Ureter (tissue), 1 donor: ENCODE measurements at places on chromosomes 11 and 22.

DNA sequence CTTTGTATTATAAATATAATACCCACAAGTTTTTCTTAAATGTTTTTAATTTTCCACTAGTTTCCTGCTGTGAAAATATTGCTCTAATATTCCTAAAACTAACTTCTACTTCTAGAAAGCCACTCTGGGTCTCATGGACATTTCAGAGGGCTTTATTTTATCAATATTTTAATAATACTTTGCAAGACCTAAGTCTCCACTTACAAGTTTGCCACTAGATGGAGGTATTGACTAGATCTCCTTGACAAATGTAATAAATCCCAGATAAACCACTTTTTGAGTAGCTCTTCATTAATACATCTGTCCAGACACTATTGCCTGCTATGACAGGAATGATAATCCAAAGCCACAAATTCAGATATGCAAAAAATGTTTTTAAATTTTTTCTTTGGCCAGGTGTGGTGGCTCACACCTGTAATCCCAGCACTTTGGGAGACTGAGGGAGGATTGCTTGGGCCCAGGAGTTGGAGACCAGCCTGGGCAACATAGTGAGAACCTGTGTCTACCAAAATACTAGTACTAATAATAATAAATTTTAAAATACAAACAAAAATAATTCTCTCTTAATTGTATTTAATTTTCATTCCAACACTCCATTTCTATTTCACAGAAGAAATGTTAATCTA is 3.5 kb upstream of the ACAT1 start:
- no peak for DNase-seq

GRCh38 chr11:94515398-94515797 is 3.1 kb downstream of the C11orf97 start:
- no peak for DNase-seq

GRCh38 chr11:131449036-131450019 is 78.9 kb downstream of the NTM start:
- no peak for DNase-seq

DNA sequence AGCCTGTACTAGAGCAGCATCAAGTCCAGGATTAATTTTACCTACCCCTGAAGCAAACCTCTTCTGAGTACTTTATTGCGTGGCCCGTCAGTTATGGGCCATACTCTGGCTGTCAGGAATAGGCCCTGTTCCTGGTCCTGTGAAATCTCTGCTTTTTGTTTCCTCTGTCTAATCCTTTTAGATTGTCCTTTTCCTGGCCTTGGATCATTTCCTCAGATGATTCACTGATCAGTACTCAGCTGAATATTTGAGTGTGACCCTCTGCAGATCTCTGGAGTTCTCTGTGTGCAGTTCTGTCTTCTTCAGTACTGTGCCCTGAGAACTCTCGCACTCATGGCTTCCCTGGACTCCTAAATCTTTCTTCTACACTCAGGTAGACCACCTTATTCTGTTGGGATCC is 123.5 kb downstream of the UVRAG start:
- DNase-seq = no peak

GRCh38 chr11:63595296-63595695 is 18.9 kb downstream of the PLAAT3 start:
- no peak for DNase-seq

DNA sequence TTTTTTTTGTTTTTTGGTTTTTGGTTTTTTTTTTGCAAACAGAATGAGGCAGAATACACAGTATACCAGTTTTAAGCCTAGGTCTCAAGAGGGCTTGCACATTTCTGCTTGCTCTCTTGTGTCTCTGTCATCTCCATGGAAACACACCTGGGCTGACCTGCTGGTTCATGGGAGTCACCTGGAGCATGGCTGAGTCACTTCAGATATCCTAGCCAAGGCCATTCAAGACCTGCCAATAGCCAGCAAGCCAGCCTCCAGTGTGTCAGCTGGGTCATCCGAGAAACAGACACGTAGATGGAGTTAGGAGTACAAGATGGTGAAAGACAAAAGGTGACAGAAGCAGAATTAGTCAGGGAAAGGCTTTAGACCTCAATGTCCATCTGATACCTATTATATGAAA is 124.2 kb upstream of the SEZ6L start:
- no peak for DNase-seq

- no peak for DNase-seq
Measured at GRCh38 chr11:108345767-108346166, 121.6 kb downstream of the C11orf65 start.

GRCh38 chr11:2460540-2461252 is 15.9 kb downstream of the KCNQ1 start:
- no peak for DNase-seq

GRCh38 chr22:45683248-45683647 is 11.6 kb downstream of the ATXN10 start:
- DNase-seq = no peak

DNA sequence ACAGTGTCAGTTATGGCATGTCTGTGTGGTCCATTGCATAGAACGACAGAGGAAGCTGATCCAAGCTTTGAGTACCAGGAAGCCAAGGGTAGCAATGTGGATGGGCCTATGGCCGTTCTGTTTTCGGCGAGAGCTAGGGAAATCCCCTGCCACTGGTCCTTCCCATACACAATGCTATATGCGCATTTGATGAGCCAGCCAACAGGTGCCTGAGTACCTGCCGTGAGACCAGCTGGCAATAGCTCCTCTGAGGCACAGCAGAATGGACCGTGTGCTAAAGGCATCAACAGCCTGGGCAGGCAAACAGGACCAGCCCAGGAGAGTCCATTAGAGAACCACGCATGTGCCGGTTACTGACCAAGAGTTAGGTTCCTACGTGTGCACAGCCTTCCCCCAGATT is 753.0 kb downstream of the NTM start:
- DNase-seq = no peak

DNA sequence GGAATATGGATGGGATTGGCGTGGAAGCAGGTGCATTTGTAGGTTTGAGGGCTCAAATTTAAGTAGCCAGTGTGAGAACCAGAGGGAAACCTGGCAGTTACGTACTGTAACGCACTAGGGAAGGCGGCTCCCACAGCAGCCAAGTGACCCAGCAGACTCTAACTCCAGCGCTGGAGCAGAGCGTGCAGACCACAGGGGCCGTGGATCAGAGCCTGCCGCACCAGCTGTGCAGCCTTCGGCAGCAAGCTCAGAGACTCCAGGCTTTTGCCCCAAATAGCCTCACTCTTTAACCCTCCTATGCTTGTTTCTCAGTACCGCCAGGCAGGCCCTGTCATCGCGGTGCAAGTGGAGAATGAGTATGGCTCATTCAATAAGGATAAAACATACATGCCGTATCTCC is 12.3 kb downstream of the GLB1L3 start:
- DNase-seq = no peak
